ENCODE measurements at places on chromosomes 3 and 15.

DNA sequence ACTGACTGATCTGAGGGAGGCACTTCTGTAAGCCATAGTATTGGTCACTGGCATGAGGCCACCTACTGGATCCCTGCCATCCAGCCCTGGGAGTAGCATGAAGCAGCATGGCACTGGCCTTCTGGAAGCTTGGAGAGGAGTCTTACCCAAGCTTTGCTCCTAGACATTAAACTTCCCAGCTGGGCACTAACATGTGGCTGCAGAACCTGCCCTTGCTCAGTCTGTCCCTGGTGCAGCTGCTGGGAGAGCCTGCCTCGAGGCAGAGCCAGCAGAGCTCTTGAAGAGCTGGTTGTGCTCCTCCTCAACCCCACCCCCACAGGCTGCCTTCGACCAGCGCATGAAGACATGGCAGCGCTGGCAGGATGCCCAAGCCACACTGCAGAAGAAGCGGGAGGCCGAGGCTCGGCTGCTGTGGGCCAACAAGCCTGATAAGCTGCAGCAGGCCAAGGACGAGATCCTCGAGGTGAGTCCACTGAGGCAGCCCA is 17.1 kb upstream of the SNX22 start:
- peak; percentile 72 for DNase-seq

DNA sequence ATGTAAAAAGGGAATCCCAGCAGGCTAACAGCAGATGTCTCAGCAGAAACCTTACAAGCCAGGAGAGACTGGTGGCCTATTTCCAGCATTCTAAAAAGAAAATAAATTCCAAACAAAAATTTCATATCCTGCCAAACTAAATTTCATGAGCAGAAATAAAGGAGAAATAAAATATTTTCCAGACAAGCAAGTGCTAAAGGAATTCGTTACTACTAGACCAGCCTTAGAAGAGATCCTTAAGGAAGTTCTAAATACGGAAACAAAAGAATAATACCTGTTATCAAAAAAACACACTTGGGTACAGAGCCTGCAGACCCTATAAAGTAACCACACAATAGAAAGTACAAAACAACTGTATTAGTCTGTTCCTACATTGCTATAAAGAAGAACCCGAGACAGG is 41.4 kb downstream of the HDGFL3 start:
- no peak for DNase-seq

- no peak for DNase-seq
Observed at GRCh38 chr3:29635888-29636287, 355.0 kb downstream of the RBMS3 start.

DNA sequence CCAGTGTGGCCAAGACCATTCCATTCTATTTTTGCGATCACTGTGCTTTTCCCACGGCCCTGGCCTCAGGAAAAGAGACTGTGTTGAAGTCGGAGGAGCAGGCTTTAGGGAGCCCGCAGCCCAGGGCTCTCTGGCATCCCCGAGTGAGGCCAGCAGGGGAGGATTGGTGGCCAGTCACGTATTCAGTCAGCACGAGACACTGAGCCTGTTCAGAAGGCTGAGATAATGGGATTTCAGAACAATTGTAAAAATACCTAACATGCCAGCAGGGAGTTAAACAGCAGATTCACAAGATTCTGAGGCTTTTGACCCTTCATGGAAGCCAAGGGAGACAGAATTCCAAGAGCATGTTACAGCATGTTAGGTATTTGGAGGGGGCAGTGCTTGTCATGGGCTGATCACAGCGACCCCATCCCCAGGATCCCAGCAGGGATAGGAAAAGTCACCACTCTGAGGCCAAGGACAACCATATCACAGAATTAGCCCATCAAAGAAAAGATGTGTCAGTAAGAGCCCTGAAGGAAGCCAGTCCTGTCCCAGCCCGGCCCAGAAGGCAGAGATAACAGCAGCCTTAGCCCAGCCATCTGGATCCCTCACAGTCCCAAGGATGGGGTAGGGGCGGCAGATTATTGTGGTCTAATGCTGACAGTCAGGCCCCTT is 40.6 kb downstream of the AMOTL2 start:
- DNase-seq, result no peak

GRCh38 chr15:73826711-73827251 is 46.6 kb upstream of the TBC1D21 start:
- no peak for DNase-seq
